ENCODE measurements at places on chromosomes 12 and 14. TPM values are rescaled to one million over a fixed set of nuclear protein-coding genes. Genes with fewer than 3 reads are reported as not detected.
A peak's percentile ranks its signal among the peaks of the same experiment; 100 is the strongest.

GRCh38 chr14:76977793-76978720 lies 50.5 kb downstream of the IRF2BPL start:
- H3K36me3 ChIP-seq: peaks cover 3% of the 10 kb centered on the region
- peak overlapping the region; percentile 46 for H3K4me3 ChIP-seq
- peaks cover 15% of the 10 kb centered on the region for H3K4me1 ChIP-seq
- H3K27me3 ChIP-seq: no peaks in the 10 kb centered on the region
- H3K27ac ChIP-seq: peak overlapping the region; percentile 84

- peaks cover 29% of the 10 kb centered on the region for H3K4me1 ChIP-seq
- no peaks in the 10 kb centered on the region for H3K27me3 ChIP-seq
- no peaks in the 10 kb centered on the region for H3K36me3 ChIP-seq
- DNase-seq: peak; percentile 41
- H3K4me3 ChIP-seq: peak overlapping the region; percentile 64
These were observed 735 bp downstream of the RNASE6 start for GRCh38 chr14:20781803-20782202.

DNA sequence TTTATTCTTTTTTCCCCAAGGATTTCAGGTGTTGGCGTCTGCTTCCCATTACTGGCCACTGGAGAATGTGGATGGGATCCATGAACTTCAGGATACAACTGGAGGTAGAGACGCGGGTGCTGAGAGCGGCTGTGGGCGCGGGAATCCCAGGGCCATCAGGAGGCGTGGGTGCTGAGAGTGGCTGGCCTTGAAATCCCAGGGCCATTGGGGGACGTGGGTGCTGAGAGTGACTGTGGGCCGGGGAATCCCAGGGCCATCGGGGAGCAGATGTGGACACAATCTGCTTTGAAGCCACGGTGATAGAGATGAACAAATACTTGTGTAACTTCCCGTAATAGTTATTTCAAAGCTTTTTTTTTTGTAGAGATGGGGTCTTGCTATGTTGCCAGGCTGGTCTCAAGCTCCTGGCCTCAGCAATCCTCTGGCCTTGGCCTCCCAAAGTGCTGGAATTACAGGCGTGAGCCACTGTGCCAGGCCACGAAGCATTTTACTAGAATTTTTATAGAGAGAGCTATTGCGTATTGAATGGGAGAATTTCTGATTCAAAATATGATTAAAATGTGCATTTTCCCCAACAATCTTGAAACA lies 12.8 kb downstream of the ADGRD1 start:
- peaks cover 5% of the 10 kb centered on the region for H3K27me3 ChIP-seq
- H3K36me3 ChIP-seq: no peaks in the 10 kb centered on the region
- no peak for DNase-seq
- H3K4me1 ChIP-seq: no peaks in the 10 kb centered on the region

GRCh38 chr12:112627851-112628250 lies 163.7 kb upstream of the RPH3A start:
- peaks cover 4% of the 10 kb centered on the region for H3K27me3 ChIP-seq
- no peak for DNase-seq
- no peak overlapping the region for H3K4me3 ChIP-seq
- H3K4me1 ChIP-seq: peaks cover 4% of the 10 kb centered on the region

DNA sequence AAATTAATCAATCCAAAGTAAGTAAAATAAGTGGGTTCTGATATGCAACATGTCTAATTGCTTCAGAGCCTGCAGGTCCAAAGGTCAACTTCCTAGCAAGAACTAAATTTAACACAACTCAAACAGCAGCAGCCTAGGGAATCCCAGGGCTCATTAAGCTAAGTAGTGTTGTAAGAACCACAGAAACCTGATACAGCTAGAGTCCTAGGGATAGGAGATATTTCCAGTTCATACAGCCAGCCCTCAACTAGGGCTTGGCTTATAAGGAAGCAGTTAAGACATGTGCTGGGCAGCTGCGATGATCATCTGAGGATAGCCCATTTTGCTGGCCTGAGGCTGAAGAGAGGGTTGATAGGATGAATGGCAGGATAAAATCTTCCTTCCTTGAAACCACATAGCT lies at the start of gene OR4Q3:
Gene OR4Q3, plus strand, starts transcription at position 316 of the 400 bp plus-strand sequence.
- no peak within 1 kb of the TSS for H3K4me3 ChIP-seq
- H3K27me3 ChIP-seq: peaks cover 6% of the 10 kb centered on the region
- H3K27ac ChIP-seq: no peak within 1 kb of the TSS
- DNase-seq: no peak
- H3K4me1 ChIP-seq: no peaks in the 10 kb centered on the region

GRCh38 chr12:132478845-132479244 lies 11.1 kb upstream of the FBRSL1 start:
- no peak overlapping the region for H3K4me3 ChIP-seq
- no peak overlapping the region for H3K27ac ChIP-seq
- peaks cover 2% of the 10 kb centered on the region for H3K27me3 ChIP-seq

GRCh38 chr14:103699901-103700752 lies 15.1 kb downstream of the XRCC3 start:
- DNase-seq: no peak
- H3K4me3 ChIP-seq: no peak overlapping the region
- H3K36me3 ChIP-seq: peaks cover 24% of the 10 kb centered on the region

DNA sequence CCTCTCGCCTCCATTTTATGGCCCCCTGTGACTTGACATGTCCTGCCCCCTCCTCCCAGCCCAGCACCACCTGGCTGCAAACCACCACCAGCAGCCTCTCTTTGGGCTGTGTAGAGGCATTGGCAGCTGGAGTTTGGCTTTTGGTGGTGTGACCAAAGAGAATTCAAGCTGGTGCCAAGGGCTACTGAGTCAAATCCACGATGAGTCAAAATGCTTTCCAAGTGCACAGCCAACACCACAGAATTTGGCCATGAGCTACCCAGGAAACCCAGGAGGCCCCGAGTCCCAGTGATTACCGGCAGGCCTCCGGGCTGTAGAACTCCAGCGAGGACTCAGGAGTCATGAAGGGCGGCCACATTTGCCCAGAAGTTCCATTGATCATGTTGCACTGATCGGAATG lies 53.8 kb downstream of the SCARB1 start:
- H3K4me1 ChIP-seq: no peaks in the 10 kb centered on the region
- no peaks in the 10 kb centered on the region for H3K27me3 ChIP-seq
- H3K27ac ChIP-seq: no peak overlapping the region
- H3K36me3 ChIP-seq: peaks cover 4% of the 10 kb centered on the region
- no peak overlapping the region for H3K4me3 ChIP-seq
- DNase-seq: no peak

DNA sequence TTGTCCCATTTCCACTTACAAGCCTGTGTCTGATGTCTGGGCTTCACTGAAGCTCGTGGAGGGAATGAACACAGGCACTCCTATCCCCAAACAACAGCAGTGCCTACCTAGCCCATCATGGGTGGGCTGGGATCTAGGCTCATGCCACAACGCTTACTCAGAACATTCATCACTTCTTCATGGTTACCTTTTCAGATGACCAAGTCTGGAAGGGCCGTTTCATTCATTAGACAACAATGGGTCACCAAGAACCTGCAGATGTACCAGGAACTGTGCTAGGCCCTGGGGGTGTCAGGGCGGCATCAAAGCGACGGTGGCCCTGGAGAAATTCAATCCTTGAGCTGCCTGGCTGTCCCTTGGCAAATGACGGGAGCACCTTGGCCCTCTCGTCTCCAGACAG lies 64.9 kb upstream of the FZD10 start:
- no peak for DNase-seq
- peaks cover 1% of the 10 kb centered on the region for H3K27me3 ChIP-seq
- H3K4me3 ChIP-seq: no peak overlapping the region
- H3K4me1 ChIP-seq: no peaks in the 10 kb centered on the region
- H3K27ac ChIP-seq: no peak overlapping the region
- no peaks in the 10 kb centered on the region for H3K36me3 ChIP-seq

DNA sequence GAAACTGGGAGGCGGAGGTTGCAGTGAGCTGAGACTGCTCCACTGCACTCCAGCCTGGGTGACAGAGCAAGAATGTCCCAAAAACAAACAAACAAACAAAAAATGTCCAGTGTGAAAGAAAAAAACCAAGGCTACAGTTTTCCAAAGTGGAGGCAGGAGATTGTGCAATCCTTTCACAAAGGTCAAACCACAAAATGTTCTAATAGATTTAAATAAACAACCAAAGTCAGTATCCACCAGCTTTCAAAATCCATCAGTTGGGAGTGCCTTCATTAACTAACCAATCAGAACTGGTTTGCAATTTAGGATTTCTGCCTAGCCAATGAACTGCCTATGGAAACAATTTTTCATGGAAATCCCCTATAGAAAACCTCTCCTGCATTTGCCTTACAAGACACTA lies 52.3 kb upstream of the TRIM9 start:
- H3K4me3 ChIP-seq: no peak overlapping the region
- peaks cover 3% of the 10 kb centered on the region for H3K27me3 ChIP-seq
- no peak for DNase-seq
- no peaks in the 10 kb centered on the region for H3K4me1 ChIP-seq
- H3K36me3 ChIP-seq: no peaks in the 10 kb centered on the region

- no peaks in the 10 kb centered on the region for H3K4me1 ChIP-seq
- DNase-seq: no peak
- H3K36me3 ChIP-seq: no peaks in the 10 kb centered on the region
These were observed 128.2 kb downstream of the TMEM30B start for GRCh38 chr14:61152851-61153364.

GRCh38 chr12:71354871-71355270 lies 84.7 kb upstream of the LGR5 start:
- H3K36me3 ChIP-seq: no peaks in the 10 kb centered on the region
- H3K27me3 ChIP-seq: no peaks in the 10 kb centered on the region
- H3K4me1 ChIP-seq: no peaks in the 10 kb centered on the region
- no peak overlapping the region for H3K4me3 ChIP-seq
- no peak for DNase-seq

- H3K27me3 ChIP-seq: no peaks in the 10 kb centered on the region
- H3K4me1 ChIP-seq: no peaks in the 10 kb centered on the region
- DNase-seq: no peak
These were observed 4.6 kb upstream of the SYCP3 start for GRCh38 chr12:101743724-101744472.

The HOXC10 gene
- not detected for total RNA-seq

The DIO2 gene
- not detected for total RNA-seq

The RNASE7 gene
- not detected for total RNA-seq

The SERPINA4 gene
- total RNA-seq: not detected

The WASHC4 gene
- total RNA-seq: 34.2 TPM

The PELI2 gene
- 6.4 TPM for total RNA-seq

The PLEKHG3 gene
- total RNA-seq: 20.1 TPM

Data from activated CD4-positive, alpha-beta memory T cell treated with anti-CD3 and anti-CD28 coated beads for 36 hours (primary cell).